ENCODE measurements at places on chromosomes 6 and 20. TPM values are rescaled to one million over a fixed set of nuclear protein-coding genes. Genes with fewer than 3 reads are reported as not detected.
A peak's percentile ranks its signal among the peaks of the same experiment; 100 is the strongest.

DNA sequence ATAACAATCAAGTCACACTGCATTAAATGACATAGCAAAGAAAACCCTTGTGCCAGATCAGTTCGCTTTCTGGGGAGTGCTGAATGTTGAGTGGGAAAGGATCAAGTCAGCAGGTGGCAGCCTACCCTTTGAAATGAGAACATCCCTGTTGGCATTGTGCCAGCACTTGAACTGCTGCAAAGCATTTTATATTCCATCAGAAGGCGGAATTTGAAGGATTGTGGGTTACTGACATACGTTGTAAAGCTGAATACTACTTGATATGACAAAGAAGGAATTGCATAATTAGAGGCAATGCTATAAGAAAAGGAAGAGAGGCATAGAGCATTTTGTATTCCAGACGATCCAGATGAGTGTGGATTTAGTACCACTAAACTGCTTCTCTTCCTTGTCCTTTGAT, 26.5 kb downstream of the BCKDHB start:
- DNase-seq = no peak

The GABRR1 gene
- total RNA-seq = 0.12 TPM

DNA sequence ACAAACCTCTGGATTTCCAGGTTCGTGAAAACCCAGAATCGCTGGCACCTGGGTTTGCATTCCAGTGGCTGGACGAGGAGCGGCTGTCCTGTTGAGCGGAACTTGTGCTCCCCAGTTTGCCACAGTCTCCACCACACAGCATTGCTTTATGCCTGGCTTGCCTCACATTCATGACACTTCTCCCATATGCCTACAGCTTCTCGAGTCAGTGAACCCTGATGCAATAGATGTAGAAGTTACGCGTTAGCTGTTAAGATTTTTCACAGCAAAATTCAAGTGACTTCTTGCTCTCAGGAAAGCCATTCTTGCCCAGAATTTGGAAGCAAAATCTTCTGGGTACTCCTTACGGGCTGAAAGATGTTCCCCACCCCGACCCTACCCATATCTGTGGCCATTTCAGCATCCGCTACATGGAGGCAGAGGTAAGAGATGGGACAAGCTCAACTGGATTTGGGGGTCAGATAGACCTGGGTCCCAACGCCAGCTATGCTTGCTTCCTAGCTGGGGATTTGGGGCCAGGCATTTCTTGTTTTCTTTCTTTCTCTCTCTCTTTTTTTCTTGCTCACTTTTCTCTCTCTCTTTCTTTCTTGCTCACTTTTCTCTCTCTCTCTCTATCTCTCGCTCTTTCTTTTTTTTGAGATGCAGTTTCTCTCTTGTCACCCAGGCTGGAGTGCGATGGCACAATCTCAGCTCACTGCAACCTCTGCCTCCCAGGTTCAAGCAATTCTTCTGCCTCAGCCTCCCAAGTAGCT, 12.4 kb upstream of the GDAP1L1 start:
- no peak for DNase-seq

- no peak for DNase-seq
Observed at GRCh38 chr20:8530022-8530421, 398.0 kb downstream of the PLCB1 start.

The TRIM31 gene
- total RNA-seq = 0.74 TPM

DNA sequence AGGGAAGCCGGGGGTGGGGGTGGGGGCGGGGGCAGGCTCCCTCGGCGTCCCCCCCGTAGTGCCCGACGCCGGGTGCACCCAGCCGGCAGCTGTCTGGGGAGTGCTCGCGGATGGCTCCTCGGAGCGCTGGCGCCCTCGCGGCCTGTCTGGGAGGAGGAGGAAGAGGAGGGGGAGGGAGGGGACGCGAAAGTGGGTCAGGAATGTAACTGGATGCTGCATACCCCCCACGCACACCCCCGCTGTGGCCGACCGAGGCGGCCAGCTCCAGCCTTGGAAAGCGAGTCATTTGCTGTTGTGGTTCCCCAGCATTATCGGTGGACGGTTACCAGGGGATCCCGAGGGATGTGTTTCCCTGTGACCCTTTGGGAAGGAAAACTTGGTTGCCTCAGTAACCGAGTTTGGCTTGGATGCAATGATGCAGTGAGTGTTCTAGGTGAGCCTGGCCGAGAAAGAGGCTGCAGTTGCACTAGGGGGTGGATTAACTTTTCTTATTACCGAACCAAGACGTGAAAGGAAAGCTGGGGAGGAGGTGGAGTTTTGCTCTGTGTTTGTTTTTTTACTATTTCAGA, 55.2 kb upstream of the RREB1 start:
- DNase-seq = peak; percentile 35

GRCh38 chr6:1348675-1349074, 36.8 kb downstream of the FOXQ1 start:
- no peak for DNase-seq

GRCh38 chr6:18586133-18586532, 199.0 kb downstream of the RNF144B start:
- no peak for DNase-seq

DNA sequence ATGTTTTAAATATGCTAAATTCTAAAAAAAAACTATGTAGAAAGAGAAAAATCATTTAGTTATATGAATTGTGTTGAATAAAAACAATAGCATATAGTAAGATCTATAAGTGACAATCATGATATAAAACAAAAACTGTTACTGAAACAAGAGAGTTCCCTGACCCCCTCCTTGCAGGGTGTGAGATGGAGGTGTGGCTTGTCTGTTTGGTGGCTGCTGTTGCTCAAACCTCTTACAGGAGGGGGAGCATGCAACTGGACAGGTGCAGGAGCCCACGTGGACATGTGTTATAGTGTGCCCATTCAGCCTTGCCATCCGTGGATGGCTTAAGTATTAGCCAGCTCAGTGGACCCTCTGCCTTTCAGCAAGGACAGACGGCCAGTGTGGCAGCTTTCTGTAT, 206.7 kb downstream of the MOXD1 start:
- DNase-seq = no peak

The SSTR4 gene
- total RNA-seq = not detected

DNA sequence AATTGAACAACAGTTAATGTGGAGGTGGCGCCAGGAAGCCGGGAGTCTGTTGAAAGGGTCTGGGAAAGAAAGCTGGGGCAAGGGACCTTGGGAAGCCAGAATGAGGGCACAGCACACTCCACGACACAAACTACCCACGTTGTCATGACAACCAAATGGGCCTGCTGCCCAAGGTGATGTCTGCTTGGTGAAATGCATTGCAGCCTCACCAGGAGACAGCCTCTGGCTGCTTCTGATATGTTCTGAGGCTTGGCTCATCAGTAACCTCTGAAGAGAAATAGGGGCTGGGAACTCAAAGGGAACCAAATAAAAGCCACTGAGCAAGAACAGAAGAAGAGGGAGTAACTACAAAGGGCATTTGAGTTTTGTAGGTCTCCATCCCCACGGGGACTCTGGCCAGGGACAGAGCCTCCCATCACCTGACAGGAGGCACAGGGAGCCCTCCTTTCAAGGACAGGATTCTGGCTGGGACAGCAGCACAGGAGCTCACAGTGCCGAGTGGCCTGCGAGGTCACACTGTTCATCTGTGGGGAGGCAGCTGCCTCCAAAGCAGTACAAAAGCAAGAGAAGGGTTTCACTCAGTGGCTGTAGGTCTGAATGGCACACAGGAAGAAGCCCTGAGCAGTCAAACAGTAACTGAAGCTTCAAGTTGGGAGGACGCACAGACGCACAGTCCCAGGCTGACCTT, 44.6 kb upstream of the KCNK16 start:
- no peak for DNase-seq

All from Caco-2 (cell line).